ENCODE measurements at places on chromosomes 1 and 21.

DNA sequence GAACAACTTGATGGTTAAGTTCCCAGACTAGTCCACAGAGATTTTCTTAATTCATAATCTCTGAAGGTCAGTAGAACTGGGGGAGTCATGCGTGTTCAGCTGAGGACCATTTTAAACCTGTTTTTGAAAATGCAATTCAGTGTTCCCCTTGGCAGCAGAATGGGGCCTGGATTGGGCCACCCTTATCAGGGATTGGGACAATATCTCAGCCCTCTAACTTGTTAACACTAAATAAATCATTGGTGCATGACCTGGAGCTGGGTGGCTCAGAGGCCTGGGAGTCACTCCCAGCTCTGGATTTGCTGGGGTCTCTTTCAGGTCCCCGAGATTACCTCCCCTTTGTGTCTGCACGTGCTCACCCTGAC is 55.3 kb downstream of the MRPS6 start:
- no peak for DNase-seq

GRCh38 chr1:22907528-22907927 is 65.1 kb downstream of the LACTBL1 start:
- no peak for DNase-seq

DNA sequence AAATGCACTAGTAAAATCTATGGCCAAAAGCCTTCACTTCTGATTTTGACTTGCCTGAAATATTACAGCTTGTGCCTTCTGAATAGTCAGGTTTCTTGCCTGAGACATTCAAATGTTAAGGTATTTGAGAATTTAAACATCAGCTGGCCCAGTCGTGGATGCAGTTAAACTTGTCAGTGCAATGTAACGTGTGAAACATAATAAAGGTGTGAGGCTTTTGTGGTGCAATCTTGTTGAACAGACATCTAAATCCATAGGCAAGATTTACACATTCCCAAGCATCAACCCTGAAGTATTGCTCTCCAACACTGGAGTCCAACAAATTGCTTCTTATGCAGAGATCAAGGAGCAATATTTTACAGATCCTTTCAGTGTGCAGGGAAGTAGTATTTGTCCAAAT is 4.4 kb downstream of the CCN1 start:
- no peak for DNase-seq

DNA sequence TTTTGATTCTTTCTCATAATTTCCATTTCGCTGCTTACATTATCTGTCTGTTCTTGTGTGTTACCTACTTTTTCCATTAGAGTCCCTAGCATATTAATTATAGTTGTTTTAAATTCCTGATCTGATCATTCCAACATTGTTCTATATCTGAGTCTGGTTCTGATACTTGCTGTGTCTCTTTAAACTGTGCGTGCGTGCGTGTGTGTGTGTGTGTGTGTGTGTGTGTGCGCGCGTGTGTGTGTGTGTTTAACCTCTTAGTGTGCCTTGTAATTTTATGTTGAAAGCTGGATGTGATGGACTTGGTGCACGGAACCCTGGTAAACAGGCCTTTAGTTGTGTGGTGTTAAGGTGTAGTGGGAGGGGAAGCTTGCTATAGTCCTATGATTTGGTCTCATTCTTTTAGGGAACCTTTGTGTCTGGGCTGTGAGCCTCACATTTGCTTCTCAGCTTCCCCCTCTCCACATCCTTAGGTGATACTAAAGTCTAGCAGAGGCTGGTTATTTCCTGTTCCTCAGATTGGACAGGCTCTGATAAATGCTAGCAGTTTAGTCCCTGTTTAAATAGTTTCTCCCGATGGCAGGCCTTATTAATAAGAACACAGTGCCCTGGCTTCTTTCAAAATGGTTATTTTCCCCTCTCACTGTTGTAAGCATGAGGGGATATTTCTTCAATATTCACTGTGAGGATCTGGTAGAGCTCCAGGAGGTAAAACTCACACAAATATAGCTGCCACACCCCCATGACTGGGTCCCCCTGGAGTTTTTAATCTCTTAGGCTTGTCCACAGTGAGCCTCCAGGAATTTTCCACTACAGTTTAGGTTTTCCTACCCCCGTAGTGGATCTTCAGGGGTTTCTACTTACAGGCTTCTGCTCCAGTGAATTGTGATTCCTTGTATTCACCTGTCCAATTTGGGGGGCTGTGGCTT is 118.3 kb downstream of the GALNT2 start:
- DNase-seq, result no peak

- no peak for DNase-seq
Measured at GRCh38 chr1:206829282-206829681, 36.1 kb upstream of the IL20 start.

Data from transverse colon (tissue), 4 donors.